Activated CD8-positive, alpha-beta T cell treated with anti-CD3 and anti-CD28 coated beads, Interleukin-2, amount 10 ng/mL, durations not matched to agents 7 days and 5 days (primary cell): ENCODE measurements at places on chromosomes 12 and 14.

DNA sequence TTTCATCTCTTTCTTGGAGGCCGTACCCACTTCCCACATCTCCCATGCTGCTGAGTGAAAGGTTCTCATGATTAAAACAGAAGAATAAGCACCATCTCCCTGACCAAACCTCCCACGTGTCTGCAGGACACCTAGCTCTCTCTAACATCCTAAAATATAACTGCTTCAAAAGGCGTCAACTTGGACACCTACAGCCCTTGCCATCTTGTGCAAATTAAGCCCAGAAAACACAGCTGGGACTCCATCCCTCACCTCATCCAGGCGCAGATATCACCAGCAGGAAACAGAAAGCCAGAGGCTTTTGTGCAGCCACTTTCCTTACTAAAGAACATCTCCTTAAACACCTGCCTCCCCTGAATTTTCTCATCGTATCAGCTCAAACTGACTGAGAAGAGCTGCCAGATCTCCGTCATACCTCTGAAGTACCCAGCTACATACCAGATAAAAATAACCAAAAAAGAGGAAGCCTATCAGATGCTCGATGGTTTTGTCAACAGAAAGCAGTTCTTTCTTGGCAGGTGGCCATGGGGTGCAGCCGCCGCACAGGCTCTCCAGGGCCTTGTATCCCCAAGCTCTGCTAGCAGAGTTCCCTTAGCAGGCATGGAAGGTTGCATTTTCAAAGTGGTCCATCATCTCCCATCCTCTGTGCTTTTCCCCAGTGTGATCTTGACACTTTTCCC, 28.8 kb downstream of the MAP3K9 start:
- DNase-seq = no peak

DNA sequence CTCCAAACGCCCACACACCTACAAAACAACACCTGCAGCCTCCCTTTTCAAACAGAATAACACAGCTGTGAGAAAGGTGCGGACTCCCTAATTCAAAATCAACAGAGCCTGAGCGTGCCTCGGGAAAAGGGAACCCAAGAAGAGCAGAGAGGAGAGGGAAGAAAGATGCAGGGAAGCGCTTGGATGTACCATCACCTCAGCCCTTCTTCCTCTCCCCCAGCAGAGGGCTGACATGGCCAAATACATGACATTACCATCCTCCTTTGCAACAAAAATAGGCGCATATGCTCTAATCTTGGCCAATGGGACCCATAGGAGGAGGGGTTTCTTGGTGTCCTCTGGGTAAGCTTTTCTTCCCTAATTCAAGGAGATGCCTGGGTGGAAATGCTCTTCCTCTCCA, 78.0 kb downstream of the CPSF2 start:
- no peak for DNase-seq

- DNase-seq = no peak
Observed at GRCh38 chr12:20211541-20211940, 156.8 kb upstream of the PDE3A start.

GRCh38 chr14:99323603-99324185, 51.7 kb upstream of the BCL11B start:
- peak; percentile 16 for DNase-seq

DNA sequence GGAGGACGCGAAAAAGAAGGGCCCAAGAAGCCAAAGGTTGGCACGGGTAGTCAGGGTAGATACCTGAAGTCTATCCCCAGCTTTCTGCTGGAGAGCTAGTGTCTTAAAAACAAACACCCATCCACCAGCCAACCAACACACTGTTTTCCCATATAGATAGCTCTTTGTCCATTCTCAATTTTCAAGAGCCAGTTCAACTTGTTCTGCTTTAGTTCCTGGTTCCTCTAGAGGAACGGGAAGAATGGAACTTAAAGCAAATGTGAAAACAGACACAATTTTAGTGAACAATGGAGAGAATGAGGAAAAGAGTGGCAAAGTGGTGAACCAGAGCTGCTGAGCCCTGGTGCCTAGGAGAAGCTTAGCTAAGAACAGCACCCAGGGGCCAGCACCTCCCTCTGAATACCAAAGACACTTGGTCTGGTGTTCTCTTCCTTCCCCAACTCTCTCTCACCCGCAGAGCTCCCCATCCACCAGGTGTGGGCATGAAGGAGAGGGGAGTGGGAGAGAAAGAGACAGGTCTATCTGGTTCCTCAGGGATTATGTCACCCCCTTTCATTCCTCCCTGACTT, 3.8 kb downstream of the NDRG2 start:
- DNase-seq = no peak

- peak; percentile 63 for DNase-seq
Observed at GRCh38 chr12:25241167-25242020, 9.3 kb downstream of the KRAS start.
